Ascending aorta (tissue), 2 donors: ENCODE measurements at places on chromosomes 3 and 15. TPM values are rescaled to one million over a fixed set of nuclear protein-coding genes. Genes with fewer than 3 reads are reported as not detected.

GRCh38 chr3:188789251-188789650, 382.5 kb upstream of the TPRG1 start:
- H3K4me1 ChIP-seq: peaks cover 4% of the 10 kb centered on the region
- DNase-seq: no peak
- no peaks in the 10 kb centered on the region for H3K36me3 ChIP-seq
- no peak overlapping the region for H3K4me3 ChIP-seq

DNA sequence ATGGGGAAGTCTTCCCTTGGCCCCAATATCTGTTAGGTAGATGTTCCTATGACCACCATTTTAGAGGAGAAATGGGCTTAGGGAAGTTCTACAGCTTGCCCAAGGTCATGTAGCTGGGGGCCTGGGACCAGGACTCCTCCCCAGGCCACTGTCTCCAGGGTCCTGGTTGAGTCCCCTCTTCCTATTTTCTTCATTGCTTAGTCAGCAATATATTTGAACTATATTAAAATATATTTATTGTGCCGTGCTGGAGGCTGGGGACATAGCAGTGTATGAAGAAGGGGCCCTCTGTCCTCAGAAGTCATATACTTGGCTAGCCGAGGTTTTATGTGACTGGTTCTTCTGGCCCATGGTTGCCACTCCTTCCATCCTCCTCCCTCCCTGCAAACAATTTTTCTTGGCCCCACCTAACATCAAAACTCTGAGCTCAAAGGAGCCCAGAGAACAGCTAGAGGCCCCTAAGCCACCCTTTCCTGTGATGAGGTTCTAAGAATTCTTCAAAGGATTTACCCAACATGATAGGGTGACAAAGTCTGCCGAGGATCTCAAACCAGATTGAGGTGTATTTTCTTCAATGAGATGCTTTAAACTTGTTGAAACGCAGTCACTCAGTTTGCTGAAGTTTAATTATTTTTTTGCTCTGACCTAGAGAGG, 121.2 kb upstream of the RASGRP1 start:
- no peak for DNase-seq
- no peaks in the 10 kb centered on the region for H3K4me1 ChIP-seq
- no peaks in the 10 kb centered on the region for H3K36me3 ChIP-seq

Gene A4GNT
- not detected for total RNA-seq

- H3K27ac ChIP-seq: peak overlapping the region; percentile 86
- H3K4me3 ChIP-seq: peak overlapping the region; percentile 92
- H3K36me3 ChIP-seq: peaks cover 33% of the 10 kb centered on the region
- H3K27me3 ChIP-seq: no peaks in the 10 kb centered on the region
- H3K4me1 ChIP-seq: peaks cover 5% of the 10 kb centered on the region
- DNase-seq: no peak
Measured at GRCh38 chr3:9649791-9650521, 651 bp downstream of the MTMR14 start.

Gene COL6A5
- not detected for total RNA-seq

Gene DZIP1L
- 23.1 TPM for total RNA-seq

DNA sequence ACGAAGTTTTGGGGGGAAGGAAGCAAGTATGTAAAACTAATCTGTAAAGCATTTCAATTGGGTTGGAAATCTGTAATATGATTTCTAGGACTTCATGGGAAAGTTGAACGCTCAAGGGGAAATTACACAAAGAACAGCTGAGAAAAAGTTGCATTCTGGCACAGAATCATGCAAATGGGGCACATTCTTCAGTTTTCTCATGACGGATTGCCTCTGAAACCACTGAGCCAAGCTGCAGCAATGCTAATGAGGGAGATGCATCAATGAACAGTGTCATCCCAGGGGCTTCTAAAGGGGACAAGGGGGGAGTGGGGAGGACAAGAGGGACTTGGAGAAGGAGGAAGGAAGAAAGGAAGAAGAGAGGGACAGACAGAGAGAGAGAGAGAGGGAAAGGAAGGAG, 291.4 kb upstream of the ATP11B start:
- no peak overlapping the region for H3K4me3 ChIP-seq
- no peak for DNase-seq
- H3K27me3 ChIP-seq: no peaks in the 10 kb centered on the region
- H3K4me1 ChIP-seq: no peaks in the 10 kb centered on the region

Gene ADGRG7
- total RNA-seq: not detected

DNA sequence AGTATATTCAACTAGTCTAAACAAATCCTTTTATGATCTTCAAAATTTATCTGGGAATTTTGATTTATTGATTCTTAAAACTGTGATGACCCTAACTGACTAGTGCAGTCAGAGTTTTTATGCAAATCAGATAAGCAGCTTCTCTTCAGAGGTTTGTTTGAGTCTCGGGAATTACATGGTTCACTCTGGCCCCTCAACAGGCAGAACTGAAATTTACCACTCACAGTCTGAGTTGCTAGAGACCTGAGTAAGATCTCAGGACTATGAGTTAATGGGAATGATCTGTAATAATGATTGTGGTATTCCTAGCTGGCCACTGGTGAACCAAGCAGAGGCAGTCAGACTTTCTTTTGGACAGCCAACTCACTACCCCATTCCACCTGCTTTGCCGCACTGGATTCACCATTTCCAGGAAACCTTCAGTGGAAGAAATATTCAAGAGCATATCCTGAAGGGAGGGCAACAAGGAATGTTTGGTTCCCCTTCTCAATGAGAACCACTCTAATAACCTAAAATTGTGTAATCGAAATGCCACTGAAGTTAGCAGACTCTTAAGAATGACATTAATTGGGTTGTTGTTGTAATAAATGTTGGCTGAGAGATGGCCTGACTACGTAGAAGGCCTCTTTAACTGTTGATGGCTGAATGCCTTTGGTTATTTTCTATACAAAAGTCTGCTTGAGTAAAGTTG, 11.5 kb upstream of the DNAJC13 start:
- no peaks in the 10 kb centered on the region for H3K27me3 ChIP-seq
- no peak overlapping the region for H3K4me3 ChIP-seq
- H3K27ac ChIP-seq: no peak overlapping the region

Gene SPTSSB
- total RNA-seq: not detected

- DNase-seq: no peak
- no peak overlapping the region for H3K27ac ChIP-seq
- no peak overlapping the region for H3K4me3 ChIP-seq
- no peaks in the 10 kb centered on the region for H3K27me3 ChIP-seq
- no peaks in the 10 kb centered on the region for H3K4me1 ChIP-seq
Measured at GRCh38 chr15:32899126-32899596, 181.4 kb downstream of the GREM1 start.

Gene RBP2
- not detected for total RNA-seq

Gene AMT
- total RNA-seq: not detected

GRCh38 chr3:94734206-94734605, 671.3 kb downstream of the NSUN3 start:
- no peaks in the 10 kb centered on the region for H3K4me1 ChIP-seq
- H3K36me3 ChIP-seq: no peaks in the 10 kb centered on the region
- no peak overlapping the region for H3K4me3 ChIP-seq
- H3K27ac ChIP-seq: no peak overlapping the region
- no peaks in the 10 kb centered on the region for H3K27me3 ChIP-seq

GRCh38 chr15:90595763-90596155, 66.0 kb downstream of the CRTC3 start:
- H3K27ac ChIP-seq: peak overlapping the region; percentile 79
- no peaks in the 10 kb centered on the region for H3K27me3 ChIP-seq
- DNase-seq: no peak
- no peak overlapping the region for H3K4me3 ChIP-seq

GRCh38 chr15:60683156-60683555, 204.2 kb upstream of the ICE2 start:
- H3K36me3 ChIP-seq: no peaks in the 10 kb centered on the region
- H3K4me3 ChIP-seq: no peak overlapping the region
- no peaks in the 10 kb centered on the region for H3K4me1 ChIP-seq
- no peak overlapping the region for H3K27ac ChIP-seq
- DNase-seq: no peak

Gene ITIH1
- 2.0 TPM for total RNA-seq

GRCh38 chr3:10753964-10754363, 62.1 kb upstream of the SLC6A11 start:
- H3K4me3 ChIP-seq: no peak overlapping the region
- DNase-seq: no peak
- H3K27ac ChIP-seq: no peak overlapping the region
- H3K27me3 ChIP-seq: no peaks in the 10 kb centered on the region
- H3K4me1 ChIP-seq: no peaks in the 10 kb centered on the region

DNA sequence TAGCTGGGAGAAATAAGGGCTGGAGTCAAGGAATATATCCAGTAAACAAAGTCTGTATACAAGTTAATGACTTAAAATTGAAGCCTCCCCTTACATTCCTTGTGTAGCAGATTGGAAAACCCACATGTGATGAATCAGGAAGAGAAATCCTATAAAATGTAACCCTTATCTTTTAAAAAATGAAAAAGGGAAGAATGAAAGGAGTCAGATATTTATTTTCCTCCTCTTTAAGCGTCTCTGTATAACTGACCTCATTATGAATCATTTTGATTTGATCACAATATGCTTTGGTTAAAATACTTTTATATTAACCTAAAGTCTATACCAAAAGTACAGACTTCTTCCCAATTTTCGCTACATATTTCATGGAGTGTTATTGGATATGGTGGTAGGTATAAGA, 316.3 kb upstream of the STAC start:
- no peak overlapping the region for H3K4me3 ChIP-seq
- no peaks in the 10 kb centered on the region for H3K27me3 ChIP-seq
- DNase-seq: no peak
- no peak overlapping the region for H3K27ac ChIP-seq
- no peaks in the 10 kb centered on the region for H3K36me3 ChIP-seq

Gene CPN2
- not detected for total RNA-seq

Gene PTH1R
- 10.3 TPM for total RNA-seq

DNA sequence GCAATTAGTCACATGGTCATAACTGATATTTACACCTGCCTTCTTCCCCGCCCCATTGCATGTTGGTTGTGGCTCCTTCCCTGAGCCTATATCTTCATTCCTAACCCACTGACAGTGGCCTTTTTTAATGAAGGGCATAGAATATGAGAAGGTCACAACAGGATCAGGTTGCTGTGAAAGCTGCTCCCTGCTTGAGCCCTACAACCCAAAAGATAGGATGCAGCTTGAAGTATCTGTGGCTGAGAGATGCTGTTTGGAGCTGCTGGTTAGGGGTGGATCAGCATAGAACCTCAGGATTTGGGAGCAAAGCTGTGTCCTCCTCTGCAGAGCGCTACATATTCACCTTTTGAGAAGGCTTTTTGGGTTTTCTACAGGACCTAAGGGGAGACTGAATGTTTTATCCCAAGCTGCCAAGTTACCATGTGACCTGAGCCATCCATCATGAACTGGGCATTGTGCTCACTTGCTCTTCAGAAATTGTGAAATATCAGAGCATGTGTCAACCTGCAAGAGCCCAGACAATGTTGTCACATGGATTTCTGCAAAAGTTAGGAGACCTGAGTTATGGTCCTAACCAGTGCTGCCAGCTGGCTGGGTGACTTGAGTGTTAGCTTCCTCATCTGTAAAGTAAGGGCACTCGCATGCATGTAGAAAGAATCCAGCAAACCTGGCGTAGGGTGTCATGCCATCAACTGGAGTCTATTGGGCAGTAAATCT, 49.8 kb upstream of the ARL8B start:
- no peaks in the 10 kb centered on the region for H3K4me1 ChIP-seq
- H3K27me3 ChIP-seq: no peaks in the 10 kb centered on the region
- H3K27ac ChIP-seq: no peak overlapping the region

DNA sequence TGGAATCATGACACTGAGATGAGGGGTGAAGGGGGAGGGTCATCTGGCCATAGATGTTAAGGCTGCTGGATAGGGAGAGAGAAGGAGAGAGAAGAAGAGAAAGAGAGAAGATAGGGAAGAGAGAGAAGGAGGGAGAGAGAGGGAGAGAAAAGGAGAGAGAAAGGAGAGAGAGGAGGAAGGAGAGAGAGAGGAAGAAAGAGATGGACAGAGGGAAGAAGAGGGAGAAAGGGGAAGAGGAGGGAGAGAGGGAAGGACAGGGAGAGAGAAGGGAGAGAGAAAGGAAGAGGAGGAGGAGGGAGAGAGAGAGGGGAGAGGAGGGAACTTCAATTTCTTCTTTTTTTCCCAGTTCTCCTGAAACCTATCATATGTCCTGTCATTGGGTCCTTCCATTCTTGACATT, 15.1 kb upstream of the RBP1 start:
- no peaks in the 10 kb centered on the region for H3K36me3 ChIP-seq
- no peaks in the 10 kb centered on the region for H3K27me3 ChIP-seq
- H3K4me1 ChIP-seq: no peaks in the 10 kb centered on the region
- H3K27ac ChIP-seq: no peak overlapping the region

Gene SLCO3A1
- 53.2 TPM for total RNA-seq

- no peaks in the 10 kb centered on the region for H3K4me1 ChIP-seq
- no peaks in the 10 kb centered on the region for H3K27me3 ChIP-seq
- no peak overlapping the region for H3K4me3 ChIP-seq
- no peaks in the 10 kb centered on the region for H3K36me3 ChIP-seq
Measured at GRCh38 chr15:92494806-92495336, 101.2 kb downstream of the ST8SIA2 start.

Gene DPPA2
- total RNA-seq: not detected

DNA sequence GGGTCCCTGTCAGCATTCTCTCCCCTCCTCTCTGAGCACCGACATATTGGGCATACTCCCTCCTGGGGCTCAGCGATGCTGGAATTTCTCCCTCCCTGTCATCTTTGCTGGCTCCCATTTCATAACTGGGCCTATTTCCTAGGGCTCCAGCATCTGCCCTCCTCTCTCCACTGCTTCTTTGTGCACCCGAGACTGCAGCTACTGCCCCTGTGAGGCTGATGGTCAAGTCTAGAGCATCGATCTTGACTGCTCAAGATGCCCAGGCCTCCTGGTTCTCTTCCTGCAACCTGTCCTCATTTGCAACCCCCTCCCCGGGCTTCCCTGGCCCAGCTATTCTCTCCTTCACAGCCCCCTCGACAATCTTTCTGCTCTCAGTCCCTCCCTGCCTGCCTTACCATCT, 53.5 kb downstream of the WHAMM start:
- H3K4me3 ChIP-seq: no peak overlapping the region
- no peak overlapping the region for H3K27ac ChIP-seq
- H3K4me1 ChIP-seq: no peaks in the 10 kb centered on the region
- DNase-seq: no peak

DNA sequence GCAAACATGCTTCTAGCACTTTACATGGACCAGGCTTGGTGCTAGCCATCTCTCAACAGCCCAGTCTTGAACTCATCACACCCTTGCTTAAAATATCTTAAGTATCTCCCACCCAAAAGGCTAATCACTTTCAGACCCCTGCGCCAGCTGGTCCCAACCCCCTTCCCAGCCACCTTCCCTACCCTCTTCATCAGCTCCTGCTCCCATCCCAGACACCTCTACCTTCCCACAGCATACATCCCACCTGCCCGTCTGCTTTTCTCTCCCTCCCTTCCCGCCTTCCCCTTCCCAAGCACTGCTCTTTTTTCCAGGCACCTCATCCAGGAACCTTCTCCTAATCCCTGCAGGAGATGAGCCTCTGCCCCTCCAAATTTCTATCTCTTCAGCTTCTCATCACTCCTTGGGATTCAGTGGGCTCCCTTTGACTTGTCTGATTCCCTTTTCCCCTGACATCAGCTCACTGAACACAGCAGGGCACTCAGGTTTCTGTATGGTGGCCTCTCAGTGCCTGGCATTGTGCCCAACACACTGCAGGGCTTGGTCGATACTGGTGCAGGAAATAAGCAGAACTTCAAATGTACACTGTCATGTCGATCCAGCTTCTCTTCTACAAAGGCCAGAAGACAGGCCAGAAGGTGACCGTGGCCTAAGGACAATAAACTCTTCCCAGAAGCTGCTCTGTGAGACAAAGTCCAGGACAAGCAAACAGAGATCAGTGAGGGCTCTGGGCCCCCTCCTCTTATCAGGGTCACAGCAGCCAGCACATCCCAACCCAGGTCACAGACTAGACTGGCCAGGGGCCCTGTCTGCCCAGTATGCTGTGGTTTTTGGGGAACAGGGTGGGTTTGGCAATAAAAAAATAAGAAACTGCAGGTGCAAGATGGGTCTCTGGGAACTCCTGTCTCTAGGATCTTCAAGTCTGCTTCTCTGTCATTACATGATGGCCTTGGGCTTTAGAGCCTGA, 2.2 kb upstream of the ITIH1 start:
- H3K27me3 ChIP-seq: no peaks in the 10 kb centered on the region
- H3K36me3 ChIP-seq: no peaks in the 10 kb centered on the region
- no peak overlapping the region for H3K27ac ChIP-seq
- H3K4me1 ChIP-seq: no peaks in the 10 kb centered on the region
